ENCODE measurements at places on chromosomes 1 and 21.

DNA sequence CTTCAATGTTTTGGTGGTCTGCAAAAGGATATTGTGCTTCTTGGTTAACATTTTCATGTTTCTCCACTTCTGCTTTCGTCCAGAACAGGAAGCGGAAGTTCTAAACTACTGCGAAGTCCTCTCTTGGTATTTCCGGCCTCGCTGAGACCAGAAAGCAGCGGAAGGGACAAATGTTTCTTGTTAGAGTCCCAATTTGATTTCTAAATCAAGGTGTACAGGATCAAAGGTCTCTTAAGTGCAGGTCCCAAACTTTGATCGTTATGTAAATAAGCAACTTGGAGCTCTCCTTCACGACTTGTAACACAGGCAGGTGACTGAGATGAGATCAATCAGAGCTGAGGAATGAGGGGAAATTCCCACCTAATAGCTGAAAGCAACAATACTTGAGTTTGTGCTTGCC lies 40.1 kb upstream of the HMCN1 start:
- no peak for DNase-seq

DNA sequence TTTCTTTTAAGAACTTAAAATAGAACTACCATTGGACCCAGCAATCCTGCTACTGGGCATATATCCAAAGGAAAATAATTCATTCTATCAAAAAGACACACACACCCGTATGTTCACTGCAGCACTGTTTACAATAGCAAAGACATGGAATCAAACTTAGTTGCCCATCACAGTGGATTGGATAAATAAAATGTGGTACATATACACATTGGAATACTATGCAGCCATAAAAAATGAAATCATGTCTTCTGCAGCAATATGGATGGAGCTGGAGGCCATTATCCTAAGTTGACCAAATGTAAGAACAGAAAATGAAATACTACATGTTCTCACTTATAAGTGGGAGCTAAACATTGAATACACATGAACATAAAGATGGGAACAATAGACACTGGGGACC lies 585.3 kb upstream of the USP24 start:
- no peak for DNase-seq

DNA sequence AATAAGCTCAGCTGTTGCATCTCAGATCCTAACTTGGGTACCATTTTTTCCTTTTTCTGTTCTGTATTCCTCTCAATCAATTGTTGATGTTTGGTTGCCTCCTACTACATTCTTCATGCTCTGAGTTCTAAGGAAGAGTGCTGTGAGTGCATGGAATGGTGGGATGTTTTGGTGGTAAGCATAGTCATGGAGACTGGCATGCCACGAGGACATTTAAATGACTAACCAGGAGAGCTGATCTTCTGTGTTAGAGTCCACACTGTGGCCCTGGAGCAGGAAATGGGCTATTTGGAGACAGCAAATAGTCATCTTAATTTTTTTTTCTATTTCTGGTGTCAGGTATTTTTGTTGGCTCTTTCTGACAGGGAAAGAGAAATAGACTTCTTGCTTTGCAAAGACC lies 69.5 kb upstream of the HSD17B7 start:
- peak; percentile 50 for DNase-seq

DNA sequence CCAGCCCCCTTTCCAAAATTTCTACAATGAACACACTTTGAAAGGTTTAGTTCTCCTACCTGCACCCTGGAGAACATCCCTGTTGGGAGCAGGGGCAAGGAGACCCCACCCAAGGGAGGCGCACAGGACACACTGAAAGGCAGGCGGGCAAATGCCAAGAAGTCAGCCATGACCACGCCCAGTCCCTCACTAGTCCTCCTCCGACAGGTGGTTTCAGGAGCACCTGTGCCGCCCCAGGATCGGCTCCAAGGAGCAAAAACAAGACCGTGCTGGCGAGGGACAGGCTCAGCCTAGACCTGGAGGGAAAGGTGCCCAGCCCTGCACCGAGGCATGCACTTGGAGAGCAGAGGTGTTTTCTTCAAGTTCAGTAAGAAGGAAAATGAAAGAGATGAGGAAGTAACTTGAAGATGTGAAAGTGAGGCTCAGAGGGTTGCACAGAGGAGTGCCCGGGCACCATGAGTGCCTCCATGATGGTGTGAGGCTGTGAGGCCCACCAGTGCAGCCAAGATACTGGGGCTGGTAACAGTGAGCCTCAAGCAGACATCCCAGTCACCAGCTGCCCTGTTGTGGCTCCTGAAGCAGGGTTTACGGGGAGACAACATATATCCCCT lies 19.6 kb upstream of the NADK start:
- DNase-seq = no peak

GRCh38 chr21:32545948-32546441 lies 39.3 kb downstream of the TCP10L start:
- DNase-seq = peak; percentile 35

DNA sequence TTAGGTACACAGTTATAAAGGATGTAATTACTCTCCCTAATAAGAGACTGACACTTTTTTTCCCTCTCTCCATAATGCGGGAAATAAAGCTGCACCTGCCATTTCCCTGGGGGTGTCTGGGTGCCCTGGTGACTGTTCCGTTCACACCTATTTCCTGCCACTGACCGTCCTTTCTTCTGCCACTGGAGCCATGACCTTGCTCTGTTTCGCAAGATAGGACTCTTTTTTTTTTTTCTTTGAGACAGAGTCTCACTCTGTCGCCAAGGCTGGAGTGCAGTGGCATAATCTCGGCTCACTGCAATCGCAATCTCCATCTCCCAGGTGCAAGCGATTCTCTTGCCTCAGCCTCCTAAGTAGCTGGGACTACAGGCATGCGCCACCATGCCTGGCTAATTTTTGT lies 66.1 kb upstream of the SERBP1 start:
- DNase-seq = no peak

DNA sequence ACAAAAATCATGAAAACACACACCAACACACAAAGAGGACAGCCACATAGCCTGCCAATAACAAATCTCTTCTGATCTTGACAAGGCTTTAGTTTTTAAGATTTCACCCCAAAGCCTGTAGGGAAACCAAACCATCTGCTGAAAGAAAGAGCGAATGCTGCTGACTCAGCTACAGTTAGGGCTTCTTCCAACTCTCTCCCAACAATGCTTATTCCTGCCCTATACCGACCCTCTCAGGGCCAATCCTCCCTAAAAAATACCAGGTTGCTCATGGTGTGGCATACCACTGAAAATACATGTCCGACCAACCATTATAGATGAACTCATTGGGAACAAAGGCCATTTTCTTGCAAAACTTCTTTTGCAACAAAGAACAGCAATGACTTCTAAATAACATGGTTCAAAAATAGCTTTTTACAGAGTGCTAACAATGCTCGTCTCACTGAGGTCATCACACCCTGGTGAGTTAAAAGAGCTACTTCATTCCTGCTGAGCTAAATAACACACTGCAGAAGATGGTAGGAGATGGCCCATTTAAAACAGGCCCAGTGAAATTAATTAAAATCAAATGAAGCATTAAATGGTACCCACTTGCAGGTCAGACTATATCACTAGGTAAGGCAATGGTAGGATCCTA lies 86.1 kb downstream of the KIAA0319L start:
- no peak for DNase-seq

DNA sequence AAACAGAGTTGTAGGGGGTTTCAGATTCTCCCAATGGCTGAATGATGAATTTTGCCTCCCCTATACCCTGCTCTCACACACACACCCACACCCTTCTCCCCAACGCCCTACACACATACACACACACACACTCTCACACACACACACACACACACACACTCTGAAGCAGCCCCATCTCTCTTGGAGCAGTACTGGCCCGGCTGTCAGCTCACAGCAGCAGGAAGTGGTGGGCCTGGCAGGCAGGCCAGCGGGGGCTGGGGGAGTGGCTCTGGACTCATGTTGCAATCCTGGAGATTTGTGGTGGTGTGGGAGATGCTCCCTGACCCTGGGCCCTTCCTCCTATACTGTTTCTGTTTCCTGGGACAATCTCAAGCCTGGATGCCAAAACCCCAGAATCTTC lies 2.2 kb downstream of the IKBKE start:
- DNase-seq = peak; percentile 55

- no peak for DNase-seq
Observed at GRCh38 chr21:23812485-23812884, 1794.8 kb downstream of the MRPL39 start.

DNA sequence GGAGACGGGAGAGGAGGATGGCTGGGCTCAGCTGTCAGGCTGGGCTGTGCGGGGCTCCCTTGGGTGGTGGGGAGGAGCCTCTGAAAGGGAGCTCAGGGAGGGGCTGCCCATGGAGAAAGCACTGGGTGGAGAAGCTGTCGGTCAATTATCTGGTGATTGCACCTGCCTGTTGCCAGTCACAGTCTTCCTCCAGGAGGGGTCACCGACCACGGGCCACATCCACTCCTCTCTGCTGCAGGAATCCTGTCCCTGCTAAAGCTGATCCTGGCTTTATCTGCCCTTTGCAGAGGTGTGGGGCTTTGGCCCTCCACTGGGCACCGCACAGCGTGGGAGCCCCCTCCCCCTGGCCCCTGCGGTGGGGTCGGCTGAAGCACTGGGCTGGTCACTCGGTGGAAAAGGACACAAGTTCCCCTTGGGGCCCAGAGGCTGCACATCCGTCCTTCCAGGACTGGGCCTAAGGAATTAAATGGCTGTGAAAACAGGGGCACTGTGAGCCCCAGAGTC lies 21.8 kb upstream of the COL18A1 start:
- no peak for DNase-seq

DNA sequence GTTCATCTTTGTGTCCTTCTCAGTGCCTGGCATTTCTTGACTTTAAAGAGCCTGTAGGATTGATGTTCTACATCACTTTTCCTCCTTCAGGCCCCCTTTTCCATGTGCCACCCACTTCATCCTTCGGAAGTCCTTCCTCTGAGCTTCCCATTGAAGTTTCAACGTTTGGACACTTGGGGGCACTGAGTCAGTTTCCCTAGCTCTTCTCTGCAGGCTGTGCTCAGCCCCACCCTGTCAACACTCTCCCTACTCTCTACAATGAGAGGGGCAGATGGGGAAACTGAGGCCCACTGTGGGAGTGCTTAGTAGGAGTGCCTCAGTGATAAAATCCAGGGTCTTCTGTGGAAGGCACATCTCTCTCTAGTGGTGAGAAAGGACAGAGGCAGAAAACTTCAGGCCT lies 11.9 kb downstream of the KCNJ10 start:
- DNase-seq = peak; percentile 14

- DNase-seq = peak; percentile 85
Observed at GRCh38 chr1:9724706-9725476, 73.4 kb downstream of the PIK3CD start.
